ENCODE measurements at places on chromosomes 11 and 22.

DNA sequence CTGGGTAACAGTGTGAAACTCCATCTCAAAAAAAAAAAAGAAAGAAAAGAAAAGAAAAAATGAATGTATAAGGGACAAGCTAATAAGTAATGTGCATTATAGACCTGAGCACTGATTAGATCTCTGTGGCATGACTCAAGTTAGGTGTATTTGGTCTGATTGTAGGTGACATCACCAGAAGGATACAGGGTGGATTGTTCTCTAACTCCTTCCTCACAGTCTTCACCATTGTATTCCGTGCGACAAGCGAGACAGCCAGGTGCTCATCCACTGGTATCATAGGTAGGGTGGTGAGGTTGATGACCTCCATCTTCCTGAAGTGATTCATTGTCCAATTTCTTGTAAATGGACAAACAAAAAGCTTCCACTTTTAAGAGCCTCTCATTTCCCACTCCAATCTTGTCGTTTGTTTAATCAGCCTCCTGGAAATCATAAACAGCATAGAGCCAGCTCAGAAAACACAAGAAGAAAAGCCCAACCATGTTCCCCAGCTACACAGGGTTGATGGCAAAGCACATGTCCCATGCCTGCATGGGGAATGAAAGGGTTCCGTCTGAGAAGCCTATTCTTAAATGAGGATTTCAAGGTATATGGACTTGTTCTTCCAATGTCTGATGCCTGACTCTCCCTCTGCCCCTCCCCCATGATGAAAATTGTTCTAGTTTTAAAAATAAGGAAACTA is 6.2 kb downstream of the FAM227A start:
- DNase-seq = no peak
- no peak overlapping the region for H3K27ac ChIP-seq
- H3K4me3 ChIP-seq = no peak overlapping the region
- H3K27me3 ChIP-seq = peaks cover 13% of the 10 kb centered on the region
- H3K4me1 ChIP-seq = no peaks in the 10 kb centered on the region

- H3K4me1 ChIP-seq = no peaks in the 10 kb centered on the region
- no peak overlapping the region for H3K27ac ChIP-seq
- DNase-seq = no peak
- no peak overlapping the region for H3K4me3 ChIP-seq
- no peaks in the 10 kb centered on the region for H3K36me3 ChIP-seq
Measured at GRCh38 chr11:15896530-15896929, 459.8 kb downstream of the SOX6 start.

DNA sequence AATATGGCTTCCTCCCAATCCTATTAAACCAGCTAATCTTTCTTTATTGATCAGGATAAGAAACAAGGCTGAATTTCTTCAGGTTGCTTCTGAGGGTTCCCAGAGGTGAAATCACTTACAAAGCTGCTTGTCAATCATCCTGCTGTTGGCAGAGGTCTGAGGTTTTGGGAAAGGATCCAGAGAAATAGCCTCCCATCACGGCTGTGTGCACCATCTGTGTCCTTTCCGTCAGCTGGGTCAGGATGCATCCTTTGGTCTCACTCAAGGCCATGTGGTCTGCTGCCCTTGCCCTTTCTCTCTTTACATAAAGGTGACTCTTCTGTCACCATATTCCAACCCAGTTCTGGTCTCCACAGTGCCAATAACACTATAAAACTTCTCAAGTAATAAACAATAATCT is 113.4 kb upstream of the TEAD1 start:
- DNase-seq = no peak
- no peak overlapping the region for H3K27ac ChIP-seq
- H3K4me1 ChIP-seq = no peaks in the 10 kb centered on the region
- no peaks in the 10 kb centered on the region for H3K36me3 ChIP-seq

- H3K4me1 ChIP-seq = no peaks in the 10 kb centered on the region
- no peak overlapping the region for H3K4me3 ChIP-seq
- no peaks in the 10 kb centered on the region for H3K27me3 ChIP-seq
- DNase-seq = no peak
- no peaks in the 10 kb centered on the region for H3K36me3 ChIP-seq
- H3K27ac ChIP-seq = no peak overlapping the region
Measured at GRCh38 chr22:23100124-23100801, 29.9 kb downstream of the GNAZ start.

- H3K4me3 ChIP-seq = no peak overlapping the region
- peaks cover 6% of the 10 kb centered on the region for H3K4me1 ChIP-seq
- DNase-seq = no peak
- peaks cover 6% of the 10 kb centered on the region for H3K36me3 ChIP-seq
- no peaks in the 10 kb centered on the region for H3K27me3 ChIP-seq
- no peak overlapping the region for H3K27ac ChIP-seq
Measured at GRCh38 chr11:63698976-63699733, 17.9 kb downstream of the RTN3 start.

DNA sequence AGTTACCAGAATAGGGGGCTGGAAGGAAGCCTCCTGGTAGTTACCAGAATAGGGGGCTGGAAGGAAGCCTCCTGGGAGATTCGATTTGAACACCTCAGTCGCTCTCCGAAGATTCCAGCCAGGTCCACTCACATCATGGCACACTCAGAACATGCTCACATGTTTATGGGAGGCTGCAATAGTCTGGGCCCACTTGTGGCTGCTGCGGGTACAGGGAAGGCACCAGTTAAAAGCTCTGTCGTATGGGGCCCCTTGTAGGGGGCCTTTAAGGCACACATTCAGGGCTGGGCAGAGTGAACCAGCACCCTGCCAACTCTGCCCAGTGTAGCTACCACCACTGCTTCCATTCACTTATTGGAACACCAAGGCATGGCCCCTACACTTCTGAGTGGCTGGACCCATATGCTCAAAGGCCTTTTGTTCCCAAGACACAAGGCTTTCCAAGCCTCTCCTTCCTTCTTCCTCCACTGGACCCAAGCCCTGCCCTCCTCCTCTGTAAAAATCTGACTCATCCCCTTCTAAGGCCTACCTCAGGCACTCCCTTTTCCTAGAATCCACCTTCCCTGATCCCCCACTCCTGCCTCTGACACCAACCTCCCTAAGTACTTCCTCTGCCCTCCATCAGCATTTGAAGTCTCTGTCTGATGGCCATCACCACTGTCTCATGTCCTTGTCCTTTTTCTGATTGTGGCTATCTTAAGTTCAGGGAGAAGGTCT is 28.0 kb downstream of the USP35 start:
- H3K27ac ChIP-seq = peak overlapping the region; percentile 80
- H3K36me3 ChIP-seq = peaks cover 10% of the 10 kb centered on the region
- H3K4me1 ChIP-seq = no peaks in the 10 kb centered on the region
- no peaks in the 10 kb centered on the region for H3K27me3 ChIP-seq
- DNase-seq = no peak

- no peaks in the 10 kb centered on the region for H3K27me3 ChIP-seq
- no peak for DNase-seq
- H3K36me3 ChIP-seq = no peaks in the 10 kb centered on the region
- no peaks in the 10 kb centered on the region for H3K4me1 ChIP-seq
Measured at GRCh38 chr11:88194990-88195389, 19.7 kb upstream of the RAB38 start.

- H3K4me3 ChIP-seq = no peak overlapping the region
- no peaks in the 10 kb centered on the region for H3K27me3 ChIP-seq
Measured at GRCh38 chr11:114176321-114176720, 116.8 kb downstream of the ZBTB16 start.

DNA sequence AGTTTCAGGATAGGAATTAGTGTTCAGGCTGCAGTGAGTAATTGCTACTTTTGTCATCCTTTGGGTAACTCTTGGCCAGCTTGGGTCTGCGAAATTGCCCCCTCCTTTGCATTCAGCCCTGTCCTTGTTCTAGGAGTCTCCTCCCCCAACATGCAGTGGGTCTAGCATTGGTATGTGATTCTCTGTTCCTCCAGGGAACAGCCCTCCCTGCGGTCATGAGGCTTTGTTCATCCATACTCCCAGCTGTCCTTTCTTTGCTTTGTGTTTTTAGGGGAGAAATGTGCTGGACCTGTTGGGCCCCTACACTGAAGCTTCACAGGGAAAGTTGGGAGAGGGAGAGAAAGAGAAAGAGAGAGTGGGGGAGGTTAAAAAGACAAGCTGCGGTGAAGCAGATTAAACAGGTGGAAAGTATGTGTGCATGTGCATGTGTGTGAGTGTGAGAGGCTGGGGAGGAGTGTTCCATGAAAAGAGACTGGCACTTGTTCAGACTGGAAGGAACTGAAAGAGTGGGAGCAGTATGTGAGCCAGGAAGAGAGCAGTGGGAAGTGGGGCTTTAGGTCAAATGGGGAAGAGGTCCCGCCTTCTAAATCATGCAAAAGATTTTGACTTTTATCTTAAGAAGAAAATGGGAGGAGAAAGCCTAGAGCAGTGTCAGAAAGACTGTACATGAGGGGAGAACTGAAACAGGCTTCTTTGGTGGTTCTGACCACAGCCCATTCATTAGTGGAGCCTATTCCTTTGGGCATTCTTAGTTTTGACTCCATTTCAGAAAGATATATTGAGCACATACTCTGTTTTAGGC is 17.9 kb upstream of the SESN3 start:
- no peak overlapping the region for H3K4me3 ChIP-seq
- no peak overlapping the region for H3K27ac ChIP-seq
- peaks cover 2% of the 10 kb centered on the region for H3K4me1 ChIP-seq

DNA sequence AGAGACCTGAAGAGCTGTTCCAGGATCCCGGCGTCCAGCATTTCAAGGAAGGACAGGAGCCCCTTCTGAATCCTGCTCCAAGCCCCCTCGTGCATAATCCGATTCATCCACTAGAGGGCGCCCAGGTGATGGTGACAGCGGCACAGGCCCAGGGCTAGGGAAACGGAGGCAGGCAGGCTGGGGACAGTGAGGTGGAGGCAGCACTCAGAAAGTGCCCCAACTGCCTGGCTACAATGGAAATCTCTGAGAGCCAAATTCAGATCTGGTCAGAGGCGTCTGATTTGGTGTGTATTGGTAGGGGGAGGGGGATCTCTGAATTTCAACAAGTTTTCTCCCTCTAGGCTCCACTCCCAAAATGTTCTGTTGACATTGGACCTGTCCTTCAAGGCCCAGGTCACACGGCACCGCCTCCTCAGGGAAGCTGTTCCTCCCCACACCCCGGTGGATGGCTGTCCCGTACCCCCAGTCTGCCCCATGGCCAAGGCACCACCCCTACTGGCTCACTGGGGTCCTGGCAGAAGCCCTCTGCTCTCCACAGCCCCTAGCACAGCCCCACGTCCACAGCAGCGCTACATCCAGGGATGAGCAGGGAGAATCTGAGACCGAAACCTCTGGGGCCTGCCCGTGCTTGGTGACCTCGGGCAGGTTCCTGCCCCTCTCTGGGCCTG is 142.9 kb downstream of the CRYBB2 start:
- no peaks in the 10 kb centered on the region for H3K27me3 ChIP-seq
- H3K27ac ChIP-seq = no peak overlapping the region
- DNase-seq = peak; percentile 63
- H3K36me3 ChIP-seq = peaks cover 12% of the 10 kb centered on the region
- H3K4me3 ChIP-seq = no peak overlapping the region

- no peaks in the 10 kb centered on the region for H3K36me3 ChIP-seq
- peaks cover 11% of the 10 kb centered on the region for H3K4me1 ChIP-seq
- no peak overlapping the region for H3K4me3 ChIP-seq
- no peak for DNase-seq
Measured at GRCh38 chr22:39773976-39774539, 119.5 kb downstream of the ENTHD1 start.

- no peaks in the 10 kb centered on the region for H3K27me3 ChIP-seq
- no peak overlapping the region for H3K27ac ChIP-seq
- peaks cover 35% of the 10 kb centered on the region for H3K36me3 ChIP-seq
- peaks cover 41% of the 10 kb centered on the region for H3K4me1 ChIP-seq
Measured at GRCh38 chr11:27504205-27504604, 2.4 kb downstream of the LIN7C start.
